ENCODE measurements at places on chromosomes 12 and 14. TPM values are rescaled to one million over a fixed set of nuclear protein-coding genes. Genes with fewer than 3 reads are reported as not detected.

- DNase-seq, result no peak
Observed at GRCh38 chr14:32823706-32824105, 115.0 kb upstream of the NPAS3 start.

DNA sequence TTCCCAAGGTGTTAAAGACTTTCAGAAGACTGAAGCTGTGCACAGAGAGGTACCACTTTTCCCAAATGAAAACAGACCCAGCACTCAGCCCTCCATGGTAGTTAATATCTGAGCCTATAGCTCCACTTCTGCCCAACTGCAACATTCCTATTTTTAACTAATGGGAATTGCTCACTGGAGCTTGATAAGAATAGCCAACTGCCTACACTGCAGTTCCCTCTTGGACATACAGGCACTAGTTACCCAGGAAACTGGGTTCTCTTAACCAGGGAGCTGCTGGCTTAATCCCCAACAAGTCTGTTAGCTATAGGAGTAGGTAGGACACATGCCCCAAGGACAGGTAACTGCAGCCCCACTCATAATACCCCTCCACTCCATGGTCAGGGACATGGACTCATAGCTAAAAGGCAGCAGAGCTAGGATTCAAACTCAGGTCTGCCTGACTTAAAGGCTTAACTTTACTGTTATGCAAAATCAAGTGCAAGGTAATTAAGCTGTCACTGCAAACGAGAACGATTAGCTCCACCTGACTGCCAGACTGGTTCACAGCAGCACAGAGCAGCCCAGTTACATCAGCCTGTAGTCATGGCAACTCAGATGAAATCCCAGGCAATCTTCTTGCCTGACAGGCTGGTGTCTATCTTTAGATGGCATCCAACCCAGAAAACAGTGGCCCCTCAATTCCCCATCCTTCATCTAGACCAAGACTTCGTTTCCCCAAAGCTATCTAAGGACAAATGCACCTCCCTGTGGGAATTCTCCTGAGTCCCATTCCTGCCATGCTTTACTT is 77.1 kb upstream of the ACTN1 start:
- peak; percentile 27 for DNase-seq

GRCh38 chr14:23183479-23183878 is at the start of gene SLC7A8:
SLC7A8 (minus strand) TSS chr14:23183660; CDS start chr14:23182914, 746 bp downstream.
- no peak for DNase-seq

DNA sequence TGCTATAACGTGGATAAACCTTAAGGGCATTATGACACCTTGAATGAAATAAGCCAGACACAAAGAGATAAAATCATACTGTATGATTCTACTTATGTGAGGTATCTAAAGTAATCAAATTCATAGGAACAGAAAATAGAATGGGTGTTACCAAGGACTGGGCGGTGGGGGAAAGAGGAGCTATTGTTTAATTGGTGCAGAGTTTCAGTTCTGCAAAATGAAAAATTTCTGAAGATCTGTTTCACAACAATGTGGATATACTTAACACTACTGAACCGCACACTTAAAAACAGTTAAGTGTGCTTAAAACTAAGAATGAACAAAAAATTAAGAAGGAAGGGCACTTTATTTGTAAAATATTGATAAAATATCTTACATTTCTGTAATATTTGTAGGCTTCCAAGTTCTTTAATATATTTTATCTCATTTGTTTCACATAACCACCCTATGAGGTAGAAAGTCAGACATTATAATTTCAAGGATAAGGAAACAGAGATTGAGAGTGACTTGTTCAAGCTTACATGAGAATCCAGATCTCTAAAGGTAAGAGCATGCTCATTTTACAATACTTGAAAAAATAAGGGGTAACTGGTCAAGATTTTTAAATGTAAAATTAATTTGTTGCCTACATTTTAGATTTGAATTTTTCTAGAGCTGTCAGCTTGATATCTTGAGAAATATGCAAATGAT is 14.9 kb downstream of the LTA4H start:
- no peak for DNase-seq

GRCh38 chr14:34981743-34982420 is 910 bp upstream of the SRP54 start:
- no peak for DNase-seq

- no peak for DNase-seq
Observed at GRCh38 chr12:13839365-13840336, 141.8 kb downstream of the GRIN2B start.

DNA sequence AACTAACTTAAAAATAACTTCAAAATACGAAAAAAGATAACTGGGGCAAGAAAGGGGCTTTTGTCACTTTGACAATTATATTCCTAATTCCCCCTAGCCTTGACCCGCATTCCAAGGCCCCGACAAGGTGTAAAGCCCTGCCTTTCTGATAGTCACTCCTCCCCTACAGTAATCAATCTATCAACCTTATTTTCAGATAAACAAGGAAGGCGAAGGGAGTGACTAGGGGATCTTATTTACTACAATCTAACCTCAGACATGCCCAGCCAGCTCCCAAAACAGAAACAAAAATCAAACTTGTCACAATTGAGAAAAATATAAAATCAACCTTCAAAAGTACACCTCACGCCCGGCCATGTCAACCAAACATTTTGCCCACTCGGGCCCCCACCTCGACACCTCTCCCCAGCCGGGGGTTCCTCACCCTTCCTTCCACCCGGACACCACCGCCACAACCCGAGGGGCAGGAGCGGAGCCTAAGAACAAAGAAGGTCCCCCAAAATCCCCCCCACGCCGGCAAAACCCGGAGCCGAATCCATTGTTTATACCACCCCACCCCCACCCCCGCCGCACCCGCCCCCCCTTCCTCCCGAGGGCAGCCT is 562 bp downstream of the ZFYVE1 start:
- DNase-seq, result no peak

DNA sequence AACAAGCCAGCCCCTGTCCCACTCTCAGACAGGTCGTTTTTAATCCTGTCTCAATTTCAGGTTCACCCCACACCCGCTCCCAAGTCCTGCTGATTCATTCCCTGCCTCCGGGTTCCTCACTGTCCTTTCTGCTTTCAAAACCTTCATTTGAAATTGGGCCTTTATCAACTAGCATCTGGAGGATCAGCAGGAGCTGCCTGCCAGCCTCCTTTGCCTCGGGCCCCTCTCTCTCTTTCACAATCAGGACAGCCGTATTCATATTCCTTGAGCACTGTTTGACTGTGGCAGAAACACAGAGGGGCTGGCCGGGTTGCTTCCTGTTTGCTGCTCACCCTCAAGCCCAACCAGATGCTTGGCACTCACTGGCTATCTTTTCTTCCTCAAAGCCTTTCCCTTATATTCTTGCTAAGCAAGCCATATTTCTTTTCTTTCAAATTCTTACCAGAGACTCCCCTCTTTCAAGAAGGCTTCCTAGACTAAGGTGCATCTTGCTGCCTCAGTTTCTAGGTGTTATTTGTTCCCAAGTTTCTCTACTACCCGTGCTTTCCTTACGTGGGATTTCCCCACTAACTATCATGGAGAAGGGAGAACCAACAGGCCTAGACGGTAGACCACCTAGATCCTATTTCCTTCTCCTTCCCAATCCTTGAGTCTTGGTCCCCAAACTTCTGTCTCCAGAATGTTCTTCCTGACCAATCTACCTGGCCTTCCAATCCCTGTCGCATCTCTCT is 3.0 kb downstream of the GALNT6 start:
- DNase-seq, result no peak

GRCh38 chr14:29165431-29165830 is 398.8 kb downstream of the FOXG1 start:
- no peak for DNase-seq

- no peak for DNase-seq
Observed at GRCh38 chr14:60097974-60098373, 6.3 kb downstream of the PCNX4 start.

- DNase-seq, result peak; percentile 28
Observed at GRCh38 chr12:68334132-68334531, 2.0 kb upstream of the MDM1 start.

- DNase-seq, result no peak
Observed at GRCh38 chr12:120101617-120102016, 14.9 kb downstream of the RAB35 start.

- DNase-seq, result no peak
Observed at GRCh38 chr12:54047964-54048303, 5.7 kb upstream of the HOXC4 start.

DNA sequence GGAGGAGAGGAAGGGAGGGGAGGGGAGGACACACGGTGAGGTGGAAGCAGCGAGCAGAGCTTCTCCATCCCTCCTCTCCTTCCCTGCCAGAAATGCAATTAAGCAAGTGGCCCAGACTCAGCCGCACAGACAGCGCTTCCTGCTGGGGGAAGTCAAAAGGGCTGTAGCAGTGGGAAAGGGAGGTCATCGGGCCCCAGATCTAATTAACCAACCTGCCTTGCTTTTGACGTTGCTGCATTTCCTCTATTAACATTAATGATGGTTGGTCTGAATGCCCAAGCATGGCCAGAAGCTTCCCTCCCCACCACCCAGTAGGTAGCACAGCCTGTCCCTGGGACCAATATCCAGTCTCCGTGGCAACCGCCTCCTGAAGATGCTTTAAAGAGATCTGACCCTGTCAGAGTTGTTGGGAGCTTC is 4.6 kb upstream of the NGB start:
- DNase-seq, result no peak

DNA sequence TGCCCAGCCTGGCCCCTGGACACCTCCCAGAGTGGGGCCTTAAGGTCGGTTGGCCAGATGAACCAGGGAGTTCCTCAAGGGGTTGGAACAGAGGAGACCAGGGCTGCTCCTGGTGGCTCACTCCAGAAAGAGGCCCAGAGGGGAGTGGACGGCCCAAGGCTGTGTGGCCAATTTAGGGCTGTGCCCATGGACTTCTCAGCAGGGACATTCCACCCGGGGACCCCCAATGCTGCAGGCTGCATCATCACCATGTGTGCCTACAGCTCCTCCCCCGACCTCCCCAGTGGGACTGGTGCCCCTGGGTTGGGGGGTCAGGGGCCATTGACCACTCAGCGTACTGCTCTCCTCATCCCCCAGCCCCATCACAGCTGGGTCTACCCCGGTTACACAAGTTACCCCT is 17.6 kb upstream of the CYP46A1 start:
- no peak for DNase-seq

GRCh38 chr12:125038976-125039625 is 26.1 kb upstream of the AACS start:
- no peak for DNase-seq

DNA sequence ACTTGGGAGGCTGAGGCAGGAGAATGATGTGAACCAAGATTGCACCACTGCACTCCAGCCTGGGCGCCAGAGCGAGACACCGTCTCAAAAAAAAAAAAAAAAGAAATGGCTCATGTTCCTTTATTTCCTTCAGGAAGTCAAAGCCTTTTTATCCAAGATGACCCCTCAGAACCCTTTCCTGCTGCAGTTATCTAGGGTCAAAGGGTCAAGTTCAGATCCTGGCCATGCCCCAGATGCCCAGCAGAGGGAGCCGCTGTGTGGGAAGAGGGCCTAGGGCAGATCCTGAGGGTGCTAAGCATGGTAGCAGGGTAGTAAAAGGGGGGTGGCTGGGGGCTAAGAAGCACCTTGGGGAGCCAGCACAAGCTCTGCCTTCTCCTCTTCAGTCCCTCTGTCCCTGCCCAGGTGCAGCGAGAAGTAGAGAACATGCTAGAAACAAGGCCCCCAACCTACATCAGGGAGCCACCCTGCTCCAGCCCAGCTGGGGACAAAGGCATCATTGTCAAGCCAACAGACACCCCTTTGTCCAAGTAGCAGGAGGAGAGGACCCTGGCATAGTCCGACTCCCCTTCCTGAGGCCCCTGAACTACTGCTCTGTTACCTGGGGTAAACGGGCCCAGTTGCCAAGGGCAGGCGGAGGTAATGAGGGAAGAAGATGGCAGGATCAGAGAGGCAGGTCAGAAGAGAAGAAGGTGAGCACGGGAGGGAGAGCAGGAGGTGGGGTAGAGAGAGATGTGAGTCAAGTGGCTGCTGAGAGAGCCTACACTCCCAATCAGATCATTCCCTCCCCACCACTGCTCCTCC is 6.5 kb downstream of the NFE2 start:
- DNase-seq, result peak; percentile 35

DNA sequence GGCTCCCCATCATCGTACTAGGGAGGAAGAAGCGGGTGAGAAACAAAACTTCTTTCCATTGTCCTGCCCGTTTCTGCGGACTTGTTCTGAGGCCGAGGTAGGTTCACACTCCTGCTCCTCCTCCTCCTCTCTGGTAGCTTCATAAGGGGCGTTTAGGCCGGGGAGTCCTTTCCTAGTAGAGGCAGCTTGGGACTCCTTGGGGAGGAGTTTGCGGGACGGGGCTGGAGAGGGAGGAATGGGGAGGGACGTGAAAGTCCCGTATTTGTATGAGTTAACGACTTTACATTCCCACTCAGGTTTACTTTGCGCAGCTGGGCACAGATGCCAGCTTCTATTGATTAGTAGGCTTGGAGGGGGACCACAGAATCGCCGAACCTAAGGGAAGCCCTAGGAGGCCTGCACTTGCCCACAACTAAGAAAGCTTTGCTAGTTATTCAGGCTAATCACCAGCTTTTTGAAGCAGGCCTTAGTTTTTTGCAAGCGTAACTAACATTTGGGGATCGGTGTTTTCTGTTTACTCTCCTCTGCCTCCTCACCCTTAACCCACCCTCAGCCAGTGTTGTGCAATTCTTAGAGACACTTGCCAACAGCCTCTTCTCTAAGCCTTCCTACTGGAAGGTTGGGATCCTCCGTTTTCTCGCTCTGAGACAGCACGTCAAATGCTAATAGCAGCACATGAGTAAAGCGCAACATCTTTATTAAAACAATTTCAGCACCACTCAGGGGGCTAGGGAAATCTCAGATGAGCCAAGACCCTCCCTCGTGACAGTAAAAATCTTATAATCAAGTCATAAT is 499 bp downstream of the RNASE4 start:
- peak; percentile 45 for DNase-seq

DNA sequence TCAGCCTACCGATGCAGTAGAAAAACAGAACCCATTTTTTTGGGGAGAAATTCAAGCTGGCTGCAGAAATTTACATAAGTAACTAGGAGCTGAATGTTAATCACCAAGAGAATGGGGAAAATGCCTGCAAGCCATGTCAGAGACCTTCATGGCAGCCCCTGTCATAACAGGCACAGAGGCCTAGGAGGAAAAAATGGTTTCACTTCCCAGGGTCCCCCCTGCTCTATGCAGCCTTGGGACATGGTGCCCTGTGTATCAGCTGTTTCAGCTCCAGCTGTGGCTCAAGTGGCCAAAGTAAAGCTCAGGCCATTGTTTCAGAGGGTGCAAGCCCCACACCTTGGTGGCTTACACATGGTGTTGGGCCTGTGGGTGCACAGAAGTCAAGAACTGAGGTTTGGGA is 842.5 kb downstream of the FLRT2 start:
- DNase-seq, result no peak

- DNase-seq, result no peak
Observed at GRCh38 chr12:120257041-120257821, 8.3 kb downstream of the PXN start.

Gene LUM
- 18.5 TPM for total RNA-seq

Gene GNB3
- total RNA-seq, result 1.5 TPM

Gene NAV3
- 9.4 TPM for total RNA-seq

Gene UBE3B
- 33.4 TPM for total RNA-seq

Gene PROX2
- total RNA-seq, result not detected

Gene OTUB2
- 0.74 TPM for total RNA-seq

Gene SNX6
- 89.2 TPM for total RNA-seq

Gene CMA1
- not detected for total RNA-seq

Gene RNASE1
- total RNA-seq, result not detected

Gene TAS2R31
- 2.7 TPM for total RNA-seq
